ENCODE measurements at places on chromosomes 7 and 10.

GRCh38 chr10:45000138-45000751, 478 bp upstream of the ZNF22 start:
- DNase-seq: peak; percentile 90

DNA sequence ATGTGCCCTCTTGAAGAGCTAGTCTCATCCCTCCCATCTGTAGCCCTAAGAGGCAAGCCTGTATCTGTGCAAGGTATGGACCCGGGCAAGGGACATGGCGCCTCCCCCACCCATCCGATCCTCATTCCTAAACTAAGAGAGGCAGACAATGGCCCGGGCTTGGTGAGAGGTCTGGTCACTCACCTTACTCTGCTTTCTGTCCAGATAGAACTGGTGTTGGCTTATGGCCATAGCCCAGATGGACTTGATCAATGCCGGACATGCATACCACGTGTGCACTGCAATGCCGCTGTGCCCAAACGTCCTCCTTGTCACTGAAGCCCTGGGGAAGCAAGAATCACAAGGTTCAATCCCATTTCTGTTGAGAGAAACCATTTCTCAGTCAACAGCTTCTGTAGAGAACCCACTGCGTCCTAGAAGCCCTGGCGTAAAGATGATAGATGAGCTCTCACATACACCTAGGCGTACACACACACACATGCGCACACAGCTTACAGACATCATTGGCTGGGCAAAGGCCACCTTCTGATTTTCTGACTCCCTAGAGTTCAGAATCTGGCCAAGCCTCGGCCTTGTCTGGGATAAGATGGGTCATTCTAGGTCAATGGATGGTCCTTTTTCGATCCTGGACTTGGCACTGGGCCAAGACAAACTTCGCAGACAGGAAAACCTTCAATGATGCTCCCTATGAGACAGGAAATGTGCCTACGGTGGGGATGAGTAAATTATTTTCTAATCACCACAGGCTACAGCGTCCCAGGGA, 114.6 kb downstream of the PRPF18 start:
- no peak for DNase-seq

- DNase-seq: no peak
Measured at GRCh38 chr10:46220187-46220586, 66.6 kb upstream of the ANTXRL start.

GRCh38 chr7:106563466-106564150, 97.3 kb downstream of the CCDC71L start:
- DNase-seq: no peak

DNA sequence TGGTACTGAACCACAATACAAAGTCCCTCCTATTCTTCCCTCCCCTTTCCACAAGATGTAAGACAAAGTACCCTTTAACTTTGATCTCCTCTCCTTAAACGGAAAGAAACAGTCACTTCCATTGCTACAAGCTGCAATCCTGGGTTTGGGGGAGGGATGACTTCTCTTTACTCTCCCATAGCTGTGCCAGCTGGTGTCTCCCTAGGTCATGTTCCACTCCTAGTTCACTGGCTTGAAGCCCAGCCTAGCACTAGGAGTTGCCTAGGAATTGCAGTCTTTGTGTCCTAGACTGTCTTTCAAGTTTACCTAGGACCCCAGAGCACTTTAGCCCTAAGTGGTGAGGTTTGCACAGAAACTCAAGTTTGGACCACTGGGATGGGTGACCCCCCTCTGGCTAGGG, 311.1 kb downstream of the HPSE2 start:
- DNase-seq: no peak

GRCh38 chr10:49700211-49700610, 20.8 kb downstream of the C10orf53 start:
- DNase-seq: no peak

DNA sequence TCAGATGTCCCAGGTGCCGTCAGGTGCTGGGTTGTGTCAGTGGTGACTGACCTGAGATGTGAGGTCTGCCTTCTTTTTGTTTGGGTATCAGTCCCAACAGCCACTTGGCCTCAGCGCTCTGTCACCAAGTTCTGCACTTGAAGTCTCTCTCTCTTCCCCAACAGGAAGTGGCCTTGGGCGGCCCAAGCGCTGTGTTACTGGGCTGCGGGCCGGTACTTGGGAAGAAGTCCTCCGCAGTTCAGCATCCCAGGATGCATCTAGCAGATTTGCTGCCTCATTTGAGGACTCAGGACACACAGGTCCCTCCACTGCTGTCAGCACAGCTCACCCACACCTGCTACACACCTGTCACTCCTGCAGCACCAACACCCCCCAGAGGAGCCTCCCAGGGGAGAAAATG, 40.1 kb downstream of the LYZL2 start:
- DNase-seq: peak; percentile 78

DNA sequence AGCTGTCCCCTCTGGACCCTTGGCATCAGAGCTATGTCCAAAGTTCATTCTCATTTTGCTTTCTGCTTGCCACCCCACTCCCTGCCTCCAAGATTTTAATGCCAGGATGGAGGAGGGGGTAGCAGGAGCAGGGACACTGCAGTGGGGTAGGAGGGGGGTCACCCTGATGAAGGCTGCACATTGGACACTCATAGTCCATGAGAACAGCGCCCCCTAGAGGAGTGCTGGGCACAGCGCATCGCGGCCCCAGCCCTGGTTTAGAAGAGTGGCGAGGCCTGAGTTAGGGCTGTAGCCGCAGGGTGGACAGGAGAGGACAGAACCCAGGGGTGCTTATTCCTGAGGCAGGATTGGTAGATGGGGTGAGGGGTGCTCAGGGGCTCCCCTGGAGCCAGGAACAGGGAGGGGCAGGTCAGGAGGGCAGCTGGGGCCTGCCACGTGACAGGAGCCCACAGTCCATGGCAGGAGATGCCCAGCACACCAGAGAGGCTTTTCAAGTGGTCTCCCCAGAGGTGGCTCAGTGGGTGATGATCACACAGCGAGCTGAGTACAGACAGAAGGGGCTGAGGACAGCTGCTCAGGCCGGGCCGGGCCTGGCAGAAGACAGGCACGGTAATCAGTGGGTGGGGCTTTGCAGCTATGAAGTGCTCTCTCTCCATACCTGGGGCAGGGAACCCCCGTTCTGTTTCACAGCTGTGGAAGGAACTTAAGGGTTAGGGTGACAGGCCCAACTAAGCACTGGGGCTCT, 71.4 kb downstream of the NEURL1 start:
- no peak for DNase-seq

DNA sequence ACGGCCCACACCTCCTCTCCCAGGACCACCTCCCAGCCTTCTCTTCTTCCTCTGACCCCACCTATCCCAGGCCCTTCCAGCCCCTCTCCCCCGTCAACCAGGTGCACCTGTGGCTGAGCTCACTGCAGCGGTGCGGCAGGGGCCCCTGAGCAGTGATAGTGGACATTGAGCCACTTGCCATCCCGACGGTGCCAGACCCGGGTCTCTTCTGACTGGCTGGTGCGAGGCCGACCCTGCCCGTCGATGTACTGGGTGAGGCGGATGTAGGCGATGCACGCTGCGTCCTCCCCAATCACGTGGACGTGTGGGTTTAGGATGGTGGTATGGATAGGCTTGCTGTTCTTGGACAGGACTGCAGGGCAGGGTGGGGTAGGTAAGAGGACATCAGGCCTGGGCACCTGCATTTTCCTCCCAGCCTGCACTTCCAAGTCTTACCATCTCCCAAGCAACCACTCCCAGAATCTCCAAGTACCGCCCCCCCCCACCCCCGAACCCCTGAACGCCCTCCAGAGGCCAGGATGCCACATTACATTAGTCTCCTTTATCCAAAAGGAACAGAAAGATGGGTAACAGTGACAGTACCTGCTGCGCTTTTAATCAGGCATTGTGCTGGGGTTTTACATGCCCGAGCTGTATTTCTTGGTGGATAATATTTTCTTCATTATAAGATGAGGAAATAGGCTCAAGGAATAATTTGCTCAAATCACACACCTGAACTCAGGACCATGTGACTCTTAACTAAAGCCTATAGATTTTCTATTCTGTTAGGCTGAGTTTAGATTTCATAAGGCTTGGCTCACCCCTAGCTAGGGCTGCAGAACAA, 3.7 kb upstream of the NDST2 start:
- no peak for DNase-seq

DNA sequence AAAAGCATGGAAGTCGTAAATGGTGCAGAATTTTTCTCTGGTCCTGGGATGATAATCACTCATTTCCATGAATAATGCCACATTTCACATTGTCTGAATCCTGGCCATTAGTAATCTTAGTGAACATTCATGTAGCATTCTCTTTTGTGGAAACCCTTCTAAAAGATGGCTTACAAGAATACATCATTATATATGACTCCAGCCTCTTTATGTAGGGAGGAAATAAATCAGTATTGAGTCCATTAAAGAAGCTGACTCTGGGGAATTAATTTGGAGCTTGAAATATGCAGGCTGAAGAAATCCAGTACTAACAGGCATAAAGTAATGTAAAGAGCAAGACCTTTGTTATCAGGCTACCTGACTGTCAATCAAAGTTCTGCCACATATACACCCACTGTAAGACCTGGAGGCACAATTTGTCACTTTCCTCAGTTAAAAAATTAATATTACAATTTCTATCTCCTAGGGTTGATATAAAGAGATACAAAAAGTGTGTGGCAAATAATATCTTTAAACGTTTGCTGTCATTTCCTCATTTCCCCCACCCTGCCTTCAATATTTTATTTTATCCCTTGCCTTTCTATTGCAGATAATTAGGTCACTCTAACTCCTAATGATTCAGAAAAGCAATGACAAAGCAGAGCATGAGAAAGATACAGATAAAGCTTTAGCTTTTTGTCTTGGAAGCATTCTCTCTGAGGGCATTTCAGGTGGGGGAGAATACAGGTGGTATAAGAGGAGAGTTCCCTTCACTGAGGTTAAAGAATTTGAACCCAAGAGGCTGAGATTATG, 1122.0 kb upstream of the GHITM start:
- DNase-seq: no peak

GRCh38 chr7:69832356-69832755, 234.1 kb downstream of the AUTS2 start:
- DNase-seq: no peak

DNA sequence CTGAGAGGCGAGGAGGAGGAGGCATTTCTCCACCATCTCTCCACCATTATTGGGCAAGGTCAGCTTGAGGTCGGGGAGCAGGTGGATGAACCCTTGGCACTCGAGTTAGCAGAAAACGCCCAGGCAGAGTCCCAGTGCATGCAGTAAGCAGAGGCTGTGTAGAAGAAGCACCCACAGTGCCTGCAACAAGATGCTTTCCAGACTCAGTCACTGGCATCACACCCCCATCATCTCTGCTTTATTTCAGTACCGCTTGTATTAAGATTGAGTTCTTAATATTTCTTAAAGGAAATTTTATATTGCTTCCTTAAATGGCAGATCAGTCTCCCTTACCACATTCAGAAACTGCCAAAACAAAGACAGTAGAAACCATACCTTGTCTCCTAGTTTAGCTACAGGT, 122.3 kb upstream of the PPIF start:
- DNase-seq: no peak
